ENCODE measurements at places on chromosomes 13 and 19.

DNA sequence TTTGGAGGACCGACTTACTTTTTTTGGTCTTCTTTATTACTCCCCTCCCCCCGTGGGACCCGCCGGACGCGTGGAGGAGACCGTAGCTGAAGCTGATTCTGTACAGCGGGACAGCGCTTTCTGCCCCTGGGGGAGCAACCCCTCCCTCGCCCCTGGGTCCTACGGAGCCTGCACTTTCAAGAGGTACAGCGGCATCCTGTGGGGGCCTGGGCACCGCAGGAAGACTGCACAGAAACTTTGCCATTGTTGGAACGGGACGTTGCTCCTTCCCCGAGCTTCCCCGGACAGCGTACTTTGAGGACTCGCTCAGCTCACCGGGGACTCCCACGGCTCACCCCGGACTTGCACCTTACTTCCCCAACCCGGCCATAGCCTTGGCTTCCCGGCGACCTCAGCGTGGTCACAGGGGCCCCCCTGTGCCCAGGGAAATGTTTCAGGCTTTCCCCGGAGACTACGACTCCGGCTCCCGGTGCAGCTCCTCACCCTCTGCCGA, 409 bp downstream of the FOSB start:
- H3K36me3 ChIP-seq, result peaks cover 10% of the 10 kb centered on the region
- peak; percentile 89 for DNase-seq
- H3K4me1 ChIP-seq, result peaks cover 40% of the 10 kb centered on the region
- peak overlapping the region; percentile 89 for H3K4me3 ChIP-seq
- peak overlapping the region; percentile 96 for H3K27ac ChIP-seq
- H3K27me3 ChIP-seq, result no peaks in the 10 kb centered on the region

GRCh38 chr13:21175656-21176214, 617 bp downstream of the SKA3 start:
- no peaks in the 10 kb centered on the region for H3K27me3 ChIP-seq
- H3K36me3 ChIP-seq, result no peaks in the 10 kb centered on the region
- H3K27ac ChIP-seq, result peak overlapping the region; percentile 97
- H3K4me1 ChIP-seq, result peaks cover 17% of the 10 kb centered on the region
- H3K4me3 ChIP-seq, result peak overlapping the region; percentile 71
- no peak for DNase-seq

DNA sequence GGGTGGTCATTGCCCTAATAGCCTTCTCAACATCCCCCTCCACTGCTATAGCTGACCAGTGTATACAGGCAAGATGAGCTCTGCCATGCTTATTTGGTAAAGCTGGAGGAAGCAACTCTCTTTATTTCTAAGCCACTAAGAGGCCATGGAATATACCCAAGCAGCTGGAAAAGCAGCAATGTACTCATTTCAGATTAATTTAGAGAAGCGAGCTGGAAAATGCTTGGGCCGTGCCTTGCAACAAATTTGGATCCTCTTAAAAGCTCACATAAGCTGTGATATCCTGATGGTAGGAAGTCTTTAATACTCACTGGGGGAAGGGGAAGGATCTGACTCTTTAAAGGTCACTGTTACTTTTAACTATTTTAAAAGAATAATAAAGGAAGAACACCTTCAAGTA, 77.8 kb downstream of the TEX26 start:
- no peaks in the 10 kb centered on the region for H3K4me1 ChIP-seq
- no peaks in the 10 kb centered on the region for H3K36me3 ChIP-seq
- H3K27ac ChIP-seq, result no peak overlapping the region
- no peak overlapping the region for H3K4me3 ChIP-seq
- no peak for DNase-seq

DNA sequence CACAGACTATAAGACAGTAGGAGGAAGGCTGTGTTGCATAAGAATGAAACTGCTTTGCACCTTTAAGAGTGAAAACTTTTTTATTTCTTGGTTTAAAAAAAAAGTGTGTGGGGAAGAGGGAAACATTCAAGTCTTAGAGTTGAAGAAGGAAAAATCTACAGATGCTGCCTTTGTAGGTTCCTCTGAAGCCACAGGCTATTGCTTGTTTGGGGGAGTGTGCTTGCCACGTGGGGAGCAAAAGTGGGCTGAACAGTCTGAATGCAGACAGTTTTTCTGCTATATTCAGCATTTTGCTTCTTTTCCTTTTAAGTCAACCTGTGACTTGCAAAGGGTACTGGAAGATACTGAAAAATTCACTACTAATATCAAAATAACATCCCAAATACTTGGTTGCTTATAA, 36.9 kb downstream of the EFNB2 start:
- no peak overlapping the region for H3K27ac ChIP-seq
- H3K4me3 ChIP-seq, result no peak overlapping the region
- peaks cover 12% of the 10 kb centered on the region for H3K36me3 ChIP-seq
- H3K4me1 ChIP-seq, result peaks cover 14% of the 10 kb centered on the region
- DNase-seq, result no peak

- DNase-seq, result no peak
- H3K27ac ChIP-seq, result no peak within 1 kb of the TSS
- H3K36me3 ChIP-seq, result no peaks in the 10 kb centered on the region
- H3K4me3 ChIP-seq, result no peak within 1 kb of the TSS
- H3K27me3 ChIP-seq, result peaks cover 74% of the 10 kb centered on the region
These were observed at the start of gene ATCAY for GRCh38 chr19:3880471-3881271. ATCAY (plus strand) TSS chr19:3880685; CDS start chr19:3885768, 5,083 bp downstream.

DNA sequence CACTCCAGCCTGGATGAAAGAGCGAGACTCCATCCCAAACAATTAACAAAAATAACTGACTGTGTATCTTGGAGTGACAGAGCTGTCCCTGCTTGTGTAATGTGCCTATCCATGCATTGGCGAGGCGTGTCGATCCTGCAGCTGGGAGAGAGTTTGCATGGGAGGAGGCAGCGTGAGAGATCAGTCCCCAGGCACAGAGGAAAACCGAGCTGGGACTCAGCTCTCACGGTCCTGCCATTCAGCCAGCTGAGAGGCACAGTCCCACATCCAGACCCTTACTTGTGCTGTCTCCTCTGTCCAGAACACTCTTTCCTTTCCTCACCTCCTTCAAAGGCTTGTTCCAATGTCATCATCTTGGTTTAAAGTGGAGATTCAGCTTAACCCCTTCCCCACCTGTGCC, 11.9 kb upstream of the SULT2B1 start:
- H3K4me3 ChIP-seq, result no peak overlapping the region
- peaks cover 21% of the 10 kb centered on the region for H3K4me1 ChIP-seq
- DNase-seq, result no peak
- no peak overlapping the region for H3K27ac ChIP-seq
- H3K27me3 ChIP-seq, result no peaks in the 10 kb centered on the region
